Inflammatory macrophage treated with lipopolysaccharide for 1 hour (primary cell): ENCODE measurements at places on chromosomes 7 and 10.

DNA sequence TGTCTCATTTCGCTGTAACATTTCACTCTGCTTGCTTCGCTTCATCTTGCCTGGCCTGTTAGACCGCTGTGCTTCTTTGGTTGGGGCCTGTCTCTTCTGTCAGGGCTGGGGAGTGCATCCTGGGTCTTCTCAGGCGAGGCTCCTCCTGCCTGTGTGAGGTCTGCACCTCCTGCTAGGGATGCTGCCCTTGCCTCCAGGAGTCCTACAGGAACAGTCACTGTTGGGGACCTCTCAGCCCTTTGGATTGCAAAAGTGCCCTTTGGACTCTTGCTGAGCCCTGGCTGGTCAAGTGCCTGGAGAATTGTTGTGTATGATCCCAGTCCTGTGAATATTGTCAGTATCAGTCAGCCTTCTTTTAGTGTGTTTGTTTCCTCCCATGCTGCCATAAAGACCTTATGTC, 84.1 kb downstream of the MDFIC start:
- DNase-seq = no peak

- DNase-seq = no peak
Measured at GRCh38 chr7:108324053-108325038, 131.9 kb downstream of the NRCAM start.

- DNase-seq = no peak
Measured at GRCh38 chr10:110704070-110704469, 59.9 kb downstream of the RBM20 start.

DNA sequence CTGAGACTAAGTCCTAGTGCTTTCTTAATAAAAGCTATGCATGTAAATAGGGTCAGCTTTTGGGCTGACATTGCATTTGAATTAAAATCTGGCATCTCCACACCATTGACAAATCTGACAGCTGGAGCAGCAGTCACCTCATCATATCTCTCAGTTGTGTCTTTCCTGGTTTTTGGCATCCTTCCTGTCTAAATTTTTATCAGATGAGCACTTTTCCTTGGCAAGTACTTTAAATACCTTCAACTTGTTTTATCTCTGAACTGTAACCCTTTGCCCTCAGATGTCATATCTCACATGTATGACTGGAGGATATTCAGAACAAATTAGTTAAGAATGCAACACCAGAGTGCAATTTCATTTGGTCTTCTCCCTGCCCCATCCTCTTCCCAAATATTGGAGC, 1066.2 kb downstream of the LRMDA start:
- no peak for DNase-seq

DNA sequence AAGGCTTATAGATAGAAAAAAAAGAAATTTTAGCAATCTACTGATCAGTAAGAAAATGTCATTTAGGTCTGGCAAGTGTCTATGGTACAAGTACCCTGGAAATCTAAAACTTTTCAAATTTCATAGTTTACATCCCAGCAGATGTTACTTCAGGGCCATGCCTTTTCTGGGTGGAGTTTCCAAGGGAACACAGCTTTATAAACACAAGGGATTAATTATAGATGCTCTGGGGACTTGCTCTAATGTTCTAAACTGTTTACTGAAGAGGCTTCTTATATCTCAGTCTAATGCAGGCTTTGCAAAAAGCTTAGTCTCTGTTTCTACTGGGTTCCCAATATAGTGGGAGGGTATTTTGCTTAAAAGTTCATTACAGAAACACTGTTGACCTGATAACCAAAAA, 3.1 kb downstream of the CD36 start:
- no peak for DNase-seq

- no peak for DNase-seq
Measured at GRCh38 chr10:28638392-28638791, 38.9 kb upstream of the BAMBI start.

DNA sequence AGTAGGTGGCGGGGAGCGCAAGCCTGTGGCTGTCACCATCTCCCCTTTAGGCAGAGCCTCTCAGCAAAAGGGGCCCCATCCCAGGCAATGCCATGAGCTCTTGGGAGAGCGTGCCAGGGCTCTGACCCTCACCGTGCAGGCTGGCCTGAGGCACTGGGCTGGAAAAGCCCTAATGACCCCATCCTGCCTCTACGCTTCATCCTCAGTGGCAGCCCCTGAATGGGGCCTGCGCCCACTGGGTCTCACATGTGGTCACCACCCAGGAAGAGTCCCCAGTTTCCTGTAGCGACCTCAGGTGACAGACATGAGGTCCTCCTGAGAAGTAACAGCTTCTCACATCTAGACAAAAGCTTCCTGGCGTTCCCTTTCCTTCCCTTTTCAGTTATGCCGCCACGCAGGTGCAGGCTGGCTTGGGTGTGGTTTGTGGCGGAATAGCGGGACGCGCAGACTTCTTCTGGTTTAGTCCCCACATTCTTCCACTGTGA, 59.2 kb downstream of the CLEC2L start:
- no peak for DNase-seq

- DNase-seq = no peak
Measured at GRCh38 chr7:158282461-158283001, 305.1 kb downstream of the PTPRN2 start.

- DNase-seq = no peak
Measured at GRCh38 chr7:51318001-51318400, 1.4 kb upstream of the COBL start.

DNA sequence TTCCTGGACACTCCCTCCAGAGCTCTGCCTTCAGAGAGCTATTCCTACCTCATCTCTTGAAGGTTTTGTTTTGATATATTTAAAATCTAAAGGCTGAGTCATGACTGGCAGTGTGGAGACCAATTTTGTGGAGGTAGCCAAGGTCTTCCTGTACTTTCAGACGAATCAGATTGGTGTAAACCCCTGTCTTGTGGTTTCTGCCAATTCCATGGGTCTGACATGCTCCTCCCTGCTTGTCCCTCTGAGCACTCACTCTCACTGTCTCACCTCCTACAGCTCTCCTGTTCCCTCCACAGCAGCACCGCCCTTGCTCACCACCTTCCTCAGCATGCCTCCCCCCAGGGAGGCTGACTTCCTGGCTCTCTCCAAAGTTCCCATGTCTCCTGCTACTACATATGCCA, 179.8 kb downstream of the NPSR1 start:
- DNase-seq = no peak

GRCh38 chr10:108736111-108736510, 1187.2 kb downstream of the XPNPEP1 start:
- no peak for DNase-seq

- DNase-seq = no peak
Measured at GRCh38 chr7:100221231-100221718, 1.5 kb downstream of the PVRIG start.

DNA sequence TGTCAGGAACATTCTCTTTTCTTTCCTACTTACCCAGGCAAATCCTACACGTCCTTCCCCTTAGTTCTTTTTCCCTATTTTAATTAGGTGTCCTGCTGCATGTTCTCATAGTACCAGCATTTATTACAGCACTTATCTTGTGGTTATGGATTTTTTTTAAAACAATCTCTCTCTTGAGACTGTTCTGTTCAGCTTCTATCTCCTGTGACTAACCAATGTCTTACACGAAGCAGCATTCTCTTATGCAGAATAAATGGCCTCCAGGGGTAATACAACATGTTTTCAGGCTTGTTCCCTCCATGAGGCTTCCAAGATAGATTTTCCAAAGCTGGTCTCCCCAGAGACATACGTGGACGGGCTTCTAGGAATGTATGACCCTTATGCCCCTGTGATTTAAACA, 1096.1 kb upstream of the CELF2 start:
- no peak for DNase-seq

- no peak for DNase-seq
Measured at GRCh38 chr7:70951271-70951962, 180.5 kb upstream of the GALNT17 start.

DNA sequence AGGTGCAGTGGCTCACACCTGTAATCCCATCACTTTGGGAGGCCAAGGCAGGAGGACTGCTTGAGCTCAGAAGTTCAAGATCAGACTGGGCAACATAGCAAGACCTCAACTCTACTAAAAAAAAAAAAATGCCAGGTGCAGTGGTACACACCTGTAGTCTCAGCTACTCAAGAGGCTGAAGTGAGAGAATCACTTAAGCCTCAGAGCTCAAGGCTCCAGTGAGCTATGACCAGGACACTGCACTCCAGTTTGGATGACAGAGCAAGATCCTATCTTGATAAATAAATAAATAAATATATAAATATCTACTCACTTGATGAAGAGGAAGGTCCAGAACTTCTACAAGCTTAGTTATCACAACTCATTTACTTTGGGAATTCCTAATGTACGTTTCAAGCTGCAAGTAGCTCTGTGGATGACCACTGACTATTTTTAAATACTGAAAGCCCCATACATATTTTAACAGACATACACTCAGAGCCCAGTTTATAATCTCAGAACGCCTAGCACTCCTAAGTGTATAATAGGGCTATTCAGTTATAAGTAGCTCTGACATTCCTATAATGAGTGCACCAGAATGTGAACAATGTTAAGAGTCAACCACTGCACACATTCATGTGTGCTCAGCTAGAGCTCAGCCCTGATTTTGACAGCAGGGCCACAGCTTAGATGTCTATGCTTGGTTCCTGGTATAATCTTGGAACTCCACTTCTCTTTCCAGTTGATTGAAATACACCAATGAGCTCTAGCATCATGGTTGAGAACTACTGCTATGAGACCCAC, 119.1 kb downstream of the CUBN start:
- DNase-seq = no peak

GRCh38 chr7:49295146-49295545, 370.8 kb downstream of the CDC14C start:
- DNase-seq = no peak

- no peak for DNase-seq
Measured at GRCh38 chr10:33234831-33235237, 99.6 kb downstream of the NRP1 start.

GRCh38 chr10:131744346-131744745, 156.5 kb upstream of the PPP2R2D start:
- no peak for DNase-seq

- no peak for DNase-seq
Measured at GRCh38 chr7:137820677-137821420, 25.9 kb downstream of the DGKI start.

- no peak for DNase-seq
Measured at GRCh38 chr7:47537716-47538675, 43.9 kb downstream of the TNS3 start.

DNA sequence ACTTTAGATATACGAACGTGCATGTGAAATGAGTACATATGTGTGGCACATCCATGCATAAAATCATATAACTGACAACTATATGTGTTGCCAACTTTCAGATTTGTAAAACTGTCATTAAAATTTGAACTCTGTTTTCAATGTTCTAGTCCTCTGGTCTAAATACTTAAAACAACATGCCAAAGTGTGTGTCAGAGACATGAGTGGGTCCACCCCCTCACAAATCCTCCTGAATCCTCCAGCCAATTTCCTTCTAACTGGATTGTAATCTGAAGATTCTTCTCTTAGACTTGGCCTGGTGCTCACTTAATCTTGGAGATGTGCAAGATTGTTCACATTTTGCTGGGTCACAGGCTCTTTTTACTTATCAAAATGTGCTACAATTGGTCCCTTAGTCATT, 184.1 kb downstream of the RELN start:
- DNase-seq = no peak

DNA sequence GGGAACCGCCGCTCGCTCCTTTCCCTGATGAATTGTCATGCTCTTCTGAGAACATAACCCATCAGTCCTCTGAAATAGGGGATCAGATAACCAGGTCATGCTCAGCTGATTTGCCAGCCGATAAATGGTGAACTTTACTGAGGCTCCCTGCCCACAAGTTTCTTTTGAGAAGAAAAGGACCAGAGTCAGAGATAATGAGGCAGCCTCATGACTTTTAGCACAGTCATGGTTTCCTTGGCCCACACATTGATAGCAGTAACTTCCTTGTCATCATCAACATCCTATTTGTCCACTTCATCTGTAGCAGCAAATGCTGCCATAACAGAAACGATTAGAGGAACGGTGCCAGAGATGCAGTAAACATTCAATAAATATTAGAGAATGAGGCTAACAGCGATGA, 509.0 kb downstream of the GATA3 start:
- DNase-seq = no peak

- no peak for DNase-seq
Measured at GRCh38 chr7:82675396-82675795, 231.8 kb upstream of the CACNA2D1 start.
